Ovary (tissue), 10 donors: ENCODE measurements at places on chromosomes 6 and 20. TPM values are rescaled to one million over a fixed set of nuclear protein-coding genes. Genes with fewer than 3 reads are reported as not detected.

DNA sequence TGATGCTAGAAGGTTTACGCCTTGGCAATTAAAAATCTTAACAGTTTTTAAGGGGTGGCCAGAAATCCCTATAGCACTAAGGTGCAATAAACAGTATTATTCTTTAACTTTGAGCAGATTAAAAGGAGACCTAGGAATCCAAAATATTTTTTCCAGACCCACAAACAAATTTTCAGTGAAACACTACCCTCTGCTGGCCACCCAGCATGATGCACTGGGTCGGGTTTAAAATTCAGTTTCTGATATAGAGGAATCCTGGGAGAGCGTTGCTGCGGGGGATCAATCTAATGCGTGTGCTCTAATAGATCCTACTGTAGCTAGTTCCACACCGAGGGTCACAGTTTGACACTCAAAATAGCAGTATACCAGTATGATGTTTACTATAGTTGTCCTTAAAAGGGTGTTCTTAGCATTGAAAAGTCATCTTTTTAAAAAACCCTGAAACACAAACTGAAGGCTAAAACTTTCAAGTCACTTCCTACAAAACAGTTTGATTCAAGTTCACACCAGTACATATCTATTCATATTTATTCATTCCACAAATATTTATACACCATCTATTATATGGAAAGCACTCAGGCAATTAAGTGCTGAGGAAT is 10.2 kb downstream of the UBE3D start:
- no peak overlapping the region for H3K27ac ChIP-seq
- peak; percentile 32 for DNase-seq
- H3K4me3 ChIP-seq, result no peak overlapping the region
- no peaks in the 10 kb centered on the region for H3K27me3 ChIP-seq
- no peaks in the 10 kb centered on the region for H3K36me3 ChIP-seq
- no peaks in the 10 kb centered on the region for H3K4me1 ChIP-seq

DNA sequence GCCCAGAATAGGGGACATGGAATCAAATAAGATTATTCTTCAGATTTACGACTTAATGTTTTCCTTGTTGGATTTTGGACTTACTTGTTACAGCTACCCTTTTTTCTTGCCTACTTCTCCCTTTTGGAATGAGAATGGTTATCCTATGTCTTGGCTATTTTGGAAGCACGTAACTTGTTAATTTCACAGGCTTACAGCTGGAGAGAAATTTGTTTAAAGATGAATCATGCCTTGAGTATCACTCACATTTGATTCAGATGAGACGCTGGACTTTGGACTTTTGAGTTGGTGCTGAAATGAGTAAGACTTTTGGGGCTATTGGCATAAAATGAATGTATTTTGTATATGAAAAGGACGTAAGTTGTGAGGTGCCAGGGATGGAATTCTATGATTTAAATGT is 83.3 kb downstream of the SMPDL3A start:
- H3K4me3 ChIP-seq, result no peak overlapping the region
- H3K27ac ChIP-seq, result no peak overlapping the region
- H3K36me3 ChIP-seq, result no peaks in the 10 kb centered on the region
- no peaks in the 10 kb centered on the region for H3K27me3 ChIP-seq

DNA sequence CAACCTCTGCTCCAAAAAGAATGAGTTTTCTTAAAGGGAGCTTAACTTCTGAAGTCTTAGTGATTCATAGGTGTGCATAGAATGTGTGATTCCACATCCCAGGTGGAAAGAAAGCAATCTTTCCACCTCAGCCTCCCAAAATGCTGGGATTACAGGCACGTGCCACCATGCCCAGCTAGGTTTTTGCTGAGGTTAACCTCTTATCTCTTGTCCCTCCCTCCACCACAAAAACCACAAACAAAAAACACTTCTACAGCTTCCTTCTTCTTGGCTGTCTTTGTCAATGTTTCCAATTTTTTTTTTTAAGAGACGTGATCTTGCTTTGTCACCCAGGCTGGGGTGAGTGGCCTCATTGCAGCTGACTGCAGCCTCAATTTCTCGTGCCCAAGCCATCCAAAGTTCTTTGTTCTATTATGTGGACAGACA is 8.1 kb upstream of the CSE1L start:
- H3K4me3 ChIP-seq, result no peak overlapping the region
- H3K27ac ChIP-seq, result no peak overlapping the region
- H3K27me3 ChIP-seq, result no peaks in the 10 kb centered on the region
- H3K4me1 ChIP-seq, result no peaks in the 10 kb centered on the region
- H3K36me3 ChIP-seq, result no peaks in the 10 kb centered on the region

ELOVL4 gene
- total RNA-seq, result 1.8 TPM

DNA sequence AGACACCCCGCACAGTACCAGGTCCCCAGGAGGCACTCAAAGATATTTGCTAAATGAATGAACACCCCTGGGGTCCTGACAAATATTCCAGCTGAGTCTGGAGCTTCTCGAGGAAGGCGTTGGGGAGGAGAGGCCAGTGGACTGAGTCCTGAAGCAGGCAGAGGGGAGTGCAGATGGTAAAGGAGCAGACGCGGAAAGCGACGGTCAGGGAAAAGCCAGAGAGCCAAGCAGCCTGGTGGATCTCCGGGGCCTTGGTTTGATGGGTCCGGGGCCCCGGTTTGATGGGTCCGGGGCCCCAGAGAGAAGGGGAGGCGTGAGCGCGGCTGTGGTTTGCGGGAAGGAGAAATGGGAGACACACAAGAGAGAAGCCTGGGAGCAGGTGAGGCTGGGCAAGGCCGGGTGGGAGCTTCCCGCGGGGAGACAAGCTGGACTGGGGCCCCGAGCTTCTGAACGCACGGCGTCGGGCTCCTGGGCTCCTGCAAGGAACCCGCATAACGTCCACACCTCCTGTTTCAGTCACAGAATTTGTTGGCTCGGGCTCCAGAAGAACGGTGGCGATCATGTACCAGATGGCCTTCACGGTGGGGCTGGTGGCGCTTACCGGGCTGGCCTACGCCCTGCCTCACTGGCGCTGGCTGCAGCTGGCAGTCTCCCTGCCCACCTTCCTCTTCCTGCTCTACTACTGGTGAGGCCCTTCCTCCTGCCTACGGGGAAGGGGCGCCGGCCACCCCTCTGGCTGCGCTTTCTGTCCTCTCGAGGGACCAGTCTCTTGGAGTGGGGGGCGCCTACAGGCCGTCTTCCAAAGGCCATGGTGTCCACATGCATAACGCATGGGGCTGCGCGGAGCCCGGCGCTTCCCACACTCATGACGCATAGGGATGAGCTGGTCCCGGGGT is 12.1 kb downstream of the SLC22A1 start:
- no peaks in the 10 kb centered on the region for H3K27me3 ChIP-seq
- H3K4me1 ChIP-seq, result peaks cover 4% of the 10 kb centered on the region
- DNase-seq, result no peak
- no peak overlapping the region for H3K4me3 ChIP-seq
- no peak overlapping the region for H3K27ac ChIP-seq
- H3K36me3 ChIP-seq, result no peaks in the 10 kb centered on the region

DNA sequence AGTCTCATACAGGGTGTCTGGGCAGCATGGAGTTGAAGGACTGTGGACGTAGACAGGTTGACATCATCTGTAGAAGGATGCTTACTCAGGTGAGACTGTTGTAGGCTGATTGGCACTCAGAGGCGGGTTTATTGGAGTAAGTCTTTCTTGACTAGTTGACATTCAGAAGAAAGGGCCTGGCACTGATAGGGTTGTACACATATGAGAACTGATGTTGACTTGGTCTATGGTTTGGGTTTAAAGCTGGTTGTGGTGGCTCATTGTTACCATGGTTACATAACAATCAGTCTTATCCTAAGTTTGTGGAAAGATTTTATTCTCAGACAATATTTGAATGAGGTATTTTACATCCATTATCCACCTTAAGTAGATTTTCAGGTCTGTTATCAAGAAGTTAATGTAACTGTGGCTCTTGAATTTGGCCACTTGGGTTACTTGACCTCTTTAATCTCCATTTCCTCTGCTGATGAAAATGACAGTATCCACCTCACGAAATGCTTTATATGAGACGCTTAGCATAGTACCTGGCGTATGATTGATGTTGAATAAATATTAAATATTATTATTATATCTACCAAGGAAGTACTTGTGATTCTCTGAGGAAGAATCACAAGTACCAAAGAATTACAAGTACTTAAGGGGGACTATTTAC is 109.3 kb downstream of the DNAH8 start:
- H3K27ac ChIP-seq, result no peak overlapping the region
- H3K27me3 ChIP-seq, result no peaks in the 10 kb centered on the region
- H3K4me1 ChIP-seq, result no peaks in the 10 kb centered on the region
- no peak overlapping the region for H3K4me3 ChIP-seq
- H3K36me3 ChIP-seq, result no peaks in the 10 kb centered on the region

DNA sequence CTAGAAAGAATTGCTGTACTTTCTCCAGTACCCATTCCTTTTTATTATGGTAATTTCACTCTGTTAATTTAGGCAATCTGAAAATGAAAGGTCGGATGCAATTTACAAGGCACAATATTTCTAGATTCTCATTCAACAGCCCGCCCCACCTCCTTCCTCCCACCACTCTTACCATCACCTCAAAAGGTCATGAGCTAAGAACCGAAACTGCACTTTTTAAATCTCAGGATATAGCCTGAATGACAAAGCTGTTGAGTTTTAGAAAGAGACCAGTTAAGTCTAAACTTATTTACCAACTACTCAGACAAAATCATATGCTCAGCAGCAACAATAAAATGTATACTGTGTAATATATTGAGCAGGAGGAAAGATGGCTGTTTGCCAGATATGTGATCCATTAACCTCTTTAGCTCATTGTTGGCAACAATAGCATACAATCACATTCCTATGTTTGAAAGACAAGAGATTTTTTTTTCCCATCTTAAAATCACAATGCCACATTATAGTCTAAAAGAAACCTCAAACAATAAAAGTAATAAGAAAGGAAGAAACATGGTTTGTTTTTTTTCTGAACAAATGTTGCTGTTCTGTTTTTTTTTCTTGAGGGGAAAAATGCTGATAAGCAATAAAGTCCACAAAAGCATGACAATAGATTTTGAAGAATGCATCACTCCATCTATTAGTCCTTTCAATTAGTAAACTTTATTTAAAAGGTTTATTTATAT is 1.6 kb upstream of the HS3ST5 start:
- H3K27me3 ChIP-seq, result no peaks in the 10 kb centered on the region
- DNase-seq, result no peak
- H3K4me1 ChIP-seq, result peaks cover 6% of the 10 kb centered on the region
- H3K36me3 ChIP-seq, result no peaks in the 10 kb centered on the region

DNA sequence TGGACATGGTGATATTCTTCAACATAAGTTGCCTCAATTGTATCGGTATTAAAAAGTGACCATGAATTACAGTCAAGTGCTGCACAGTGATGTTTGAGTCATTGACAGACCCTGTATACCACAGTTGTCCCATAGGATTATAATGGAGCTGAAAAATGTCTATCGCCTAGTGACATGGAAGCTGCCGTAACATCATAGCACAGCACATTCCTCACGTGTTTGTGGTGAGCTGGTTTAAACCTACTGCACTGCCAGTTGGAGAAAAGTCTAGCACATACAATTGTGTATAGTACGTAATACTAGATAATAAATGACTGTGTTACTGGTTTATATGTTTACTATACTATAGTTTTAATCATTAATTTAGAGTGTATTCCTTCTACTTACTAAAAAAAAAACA is 150.2 kb downstream of the CDH26 start:
- H3K4me1 ChIP-seq, result no peaks in the 10 kb centered on the region
- DNase-seq, result no peak
- no peaks in the 10 kb centered on the region for H3K27me3 ChIP-seq
- H3K36me3 ChIP-seq, result no peaks in the 10 kb centered on the region

GRCh38 chr6:85569323-85569722 is 24.3 kb downstream of the SNX14 start:
- H3K27me3 ChIP-seq, result no peaks in the 10 kb centered on the region
- H3K4me1 ChIP-seq, result no peaks in the 10 kb centered on the region
- H3K27ac ChIP-seq, result no peak overlapping the region
- no peaks in the 10 kb centered on the region for H3K36me3 ChIP-seq
- no peak for DNase-seq
